ENCODE measurements at places on chromosomes 13 and 19.

DNA sequence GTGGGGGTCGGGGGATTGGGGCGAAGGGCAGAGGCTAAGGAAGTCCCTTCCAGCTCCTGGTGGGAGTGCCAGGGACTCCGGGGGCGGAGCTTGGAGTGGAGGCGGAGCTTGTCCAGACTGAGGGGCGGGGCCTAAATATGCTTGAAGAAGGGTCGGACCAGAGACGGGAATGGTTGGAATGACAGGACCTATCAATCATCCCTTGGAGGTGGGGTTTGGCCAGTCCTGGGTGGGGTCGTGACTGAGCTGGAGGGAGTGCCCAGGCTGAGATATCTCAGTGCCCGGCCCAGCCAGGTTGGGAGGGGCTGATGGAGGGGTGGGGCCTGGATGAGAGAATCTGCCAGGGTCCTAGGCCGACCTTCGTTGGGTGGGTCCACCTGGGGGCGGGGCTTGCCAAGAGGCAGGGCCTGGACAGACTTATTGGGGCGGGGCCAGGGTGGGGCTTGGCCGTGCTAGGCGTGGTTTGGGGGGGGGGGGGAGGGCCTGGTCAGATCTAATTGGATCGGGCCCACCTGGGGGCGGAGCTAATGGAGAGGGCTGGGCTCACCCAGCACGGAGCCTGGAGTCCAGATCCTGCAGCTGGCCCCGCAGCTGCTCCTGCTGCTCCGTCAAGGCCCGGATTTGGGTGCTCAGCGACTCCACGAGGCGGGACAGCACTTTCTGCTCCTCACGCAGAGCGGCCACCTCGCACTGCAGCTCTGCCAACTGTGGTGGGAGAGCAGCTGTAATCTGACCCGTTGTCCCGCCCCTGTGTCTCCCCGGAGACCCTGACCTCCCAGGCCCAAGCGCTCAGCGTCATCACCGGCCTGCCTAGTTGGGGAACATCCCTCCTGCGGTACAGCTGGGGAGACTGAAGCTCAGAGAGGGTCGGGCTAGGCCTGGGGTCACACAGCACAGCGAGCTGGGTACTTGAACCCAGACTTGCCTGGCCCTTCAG is 2.6 kb upstream of the WIZ start:
- DNase-seq = peak; percentile 72

GRCh38 chr19:48872884-48873475 is 759 bp downstream of the PPP1R15A start:
- DNase-seq = peak; percentile 75

DNA sequence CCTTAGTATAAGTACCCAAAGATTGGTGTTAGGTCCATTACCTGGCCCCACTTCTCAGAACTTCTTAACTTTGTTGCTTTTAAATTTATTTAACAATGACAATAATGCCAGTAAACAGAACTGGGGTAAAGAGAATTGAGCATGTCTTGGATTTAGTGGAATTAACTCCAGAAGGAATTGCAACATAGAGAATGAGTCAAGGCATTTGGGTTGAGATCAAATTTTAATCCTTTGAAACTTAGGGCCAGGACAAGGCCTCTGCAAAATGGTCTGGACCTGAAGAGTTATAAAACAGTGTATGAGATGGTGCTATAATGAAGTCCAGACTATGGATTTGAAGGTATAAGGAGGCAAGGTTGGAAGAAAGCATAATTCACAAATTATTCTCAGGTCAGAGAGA is 1030.4 kb downstream of the SLITRK5 start:
- no peak for DNase-seq

DNA sequence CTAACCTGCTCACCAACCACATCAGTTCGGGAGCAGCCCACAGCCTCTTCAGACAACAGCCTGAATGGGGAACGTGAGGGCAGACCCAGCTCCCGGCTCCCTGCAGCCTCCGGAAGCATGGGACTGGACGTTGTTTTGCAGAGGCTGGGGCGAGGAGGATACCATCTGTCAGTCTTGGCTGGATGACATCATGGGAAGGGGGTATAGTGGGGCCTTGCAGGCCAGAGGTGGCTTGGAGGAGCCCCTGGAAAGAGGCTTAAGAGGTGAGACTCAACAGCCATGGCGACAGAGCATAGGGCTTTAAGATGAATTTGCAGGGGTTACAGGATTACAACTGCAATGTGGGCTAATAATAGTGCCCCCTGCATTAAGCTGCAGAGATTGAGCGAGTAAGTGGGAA is 1.5 kb downstream of the FXYD3 start:
- DNase-seq = no peak
